ENCODE measurements at places on chromosomes 3 and 15.
A peak's percentile ranks its signal among the peaks of the same experiment; 100 is the strongest.

DNA sequence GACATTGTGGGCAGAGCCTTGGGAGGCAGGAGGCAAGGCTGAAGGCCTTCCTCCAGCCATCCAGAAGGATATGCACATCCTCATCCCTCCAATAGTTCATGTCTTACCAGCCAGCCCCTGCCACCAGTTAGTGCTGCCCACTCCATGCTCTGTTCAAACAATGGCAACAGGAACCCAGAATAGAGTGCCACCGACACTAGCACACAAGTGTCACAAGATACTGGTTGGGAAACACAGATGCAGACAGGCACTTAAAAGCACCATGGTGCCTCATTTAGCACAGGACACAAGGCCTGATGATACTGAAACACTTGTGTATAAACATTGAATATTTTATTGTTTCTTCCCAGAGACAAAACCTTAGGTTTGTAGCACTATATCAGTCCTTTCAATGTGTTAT lies 56.5 kb upstream of the MYO5C start:
- no peak for DNase-seq

DNA sequence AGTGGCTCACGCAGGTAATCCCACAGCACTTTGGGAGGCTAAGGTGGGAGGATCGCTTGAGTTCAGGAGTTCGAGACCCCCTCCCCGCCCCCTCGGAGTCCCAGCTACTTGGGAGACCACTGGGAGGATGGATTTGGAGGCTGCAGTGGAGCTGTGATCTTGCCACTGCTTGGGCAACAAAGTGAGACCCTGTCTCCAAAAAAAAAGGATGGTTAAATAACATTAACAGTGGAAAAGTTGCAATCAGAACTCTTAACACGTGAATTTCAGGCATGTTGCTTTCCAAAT lies 1.4 kb upstream of the TMEM87A start:
- no peak for DNase-seq

GRCh38 chr3:13051581-13051980 lies 21.6 kb downstream of the IQSEC1 start:
- DNase-seq = no peak

DNA sequence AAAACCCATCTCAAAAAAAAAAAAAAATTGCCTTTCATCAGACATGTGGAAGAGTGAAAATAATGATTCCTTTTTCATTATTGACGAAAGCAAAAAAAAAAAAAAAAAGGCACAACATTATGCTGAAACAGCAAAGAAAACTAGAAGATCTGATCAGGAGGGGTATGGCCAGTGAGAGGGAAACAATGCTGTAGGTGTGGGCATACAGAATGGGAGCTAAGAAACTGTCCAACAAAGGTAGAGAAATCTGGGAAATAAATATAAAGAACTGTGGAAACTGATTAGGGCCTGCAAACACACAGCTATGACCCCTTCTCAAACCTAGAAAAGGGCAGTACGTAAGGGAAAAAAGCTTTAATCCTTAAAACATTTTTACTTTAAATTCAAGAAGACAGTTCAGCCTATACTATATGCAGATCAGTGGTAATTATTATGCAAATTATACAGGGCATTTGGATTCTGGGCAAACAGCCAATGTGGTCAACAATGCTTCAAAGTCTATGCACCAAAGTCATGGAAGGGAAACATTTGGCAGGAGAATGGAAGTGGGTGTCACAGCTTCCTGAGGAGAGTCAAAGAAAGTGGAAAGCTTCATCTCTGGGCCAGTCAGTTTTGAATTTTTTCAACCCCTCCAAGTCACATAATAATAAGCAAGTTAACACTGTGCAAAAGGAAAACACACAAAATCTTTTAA lies 68.3 kb upstream of the SLC12A8 start:
- peak; percentile 7 for DNase-seq

GRCh38 chr15:45583731-45584639 lies 3.2 kb upstream of the BLOC1S6 start:
- no peak for DNase-seq

- no peak for DNase-seq
Measured at GRCh38 chr3:66092175-66092995, 53.7 kb upstream of the MAGI1 start.

GRCh38 chr3:141342386-141342785 lies 25.9 kb upstream of the ZBTB38 start:
- no peak for DNase-seq

DNA sequence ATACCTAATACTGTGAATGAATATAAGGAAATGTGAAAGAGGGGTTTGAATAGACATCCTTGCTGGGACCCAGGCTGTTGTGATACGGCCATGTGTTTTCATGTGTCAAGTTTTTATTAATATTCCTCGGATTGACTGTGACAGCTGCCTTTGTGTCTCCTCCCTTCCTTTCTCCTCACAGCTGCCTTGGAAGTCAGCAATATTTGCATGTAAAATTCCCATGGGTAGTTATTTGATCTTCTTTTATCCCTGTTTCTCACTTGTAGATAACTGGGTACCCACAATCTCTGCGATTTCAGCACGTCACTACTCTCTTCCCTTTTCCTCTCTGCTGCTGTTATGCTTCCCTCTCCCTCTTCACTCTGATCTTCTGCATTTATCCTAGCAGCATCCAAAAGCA lies 9.4 kb downstream of the GPR156 start:
- DNase-seq = no peak

DNA sequence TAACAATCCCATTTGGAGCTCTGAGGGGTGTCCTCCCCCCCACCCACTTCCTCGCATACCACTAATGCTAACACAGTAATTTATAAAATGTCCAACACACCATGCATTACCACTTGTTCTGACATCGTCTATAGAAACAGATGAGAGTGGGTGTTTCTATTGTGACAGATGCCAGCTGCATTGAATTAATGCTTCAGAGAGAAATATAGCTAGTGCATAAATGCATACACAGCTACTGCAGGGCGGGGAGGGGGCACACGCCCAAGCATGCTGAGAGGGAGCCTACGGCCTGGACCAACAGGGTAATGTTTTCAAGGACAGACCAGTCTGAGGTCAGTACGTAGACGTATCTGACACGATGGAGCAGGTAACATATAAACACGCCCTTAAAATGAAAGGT lies 106.0 kb upstream of the FEZF2 start:
- no peak for DNase-seq

- no peak for DNase-seq
Measured at GRCh38 chr15:51302480-51302879, 35.9 kb downstream of the CYP19A1 start.

DNA sequence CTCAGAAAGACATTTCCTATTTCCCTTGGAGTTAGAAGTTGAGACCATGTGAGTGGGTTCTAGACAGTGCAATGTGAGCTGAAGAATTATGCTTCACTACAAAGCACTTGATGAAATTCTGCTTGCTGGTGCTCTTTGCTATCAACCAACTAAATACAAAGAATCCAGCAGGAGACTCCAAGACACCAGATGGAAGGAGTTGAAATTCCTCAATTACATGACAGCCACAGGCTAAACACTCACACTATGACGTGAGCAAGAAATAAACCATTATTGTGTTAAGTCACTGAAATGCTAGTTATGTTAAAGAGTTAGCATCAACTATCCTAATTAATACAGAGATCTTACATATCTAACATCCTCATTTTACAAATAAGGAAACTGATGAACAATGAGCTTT lies 8.2 kb upstream of the MAP4 start:
- DNase-seq = no peak

GRCh38 chr3:185912929-185913901 lies 24.6 kb downstream of the TRA2B start:
- DNase-seq = no peak

- no peak for DNase-seq
Measured at GRCh38 chr15:90690585-90690984, 26.6 kb upstream of the BLM start.

DNA sequence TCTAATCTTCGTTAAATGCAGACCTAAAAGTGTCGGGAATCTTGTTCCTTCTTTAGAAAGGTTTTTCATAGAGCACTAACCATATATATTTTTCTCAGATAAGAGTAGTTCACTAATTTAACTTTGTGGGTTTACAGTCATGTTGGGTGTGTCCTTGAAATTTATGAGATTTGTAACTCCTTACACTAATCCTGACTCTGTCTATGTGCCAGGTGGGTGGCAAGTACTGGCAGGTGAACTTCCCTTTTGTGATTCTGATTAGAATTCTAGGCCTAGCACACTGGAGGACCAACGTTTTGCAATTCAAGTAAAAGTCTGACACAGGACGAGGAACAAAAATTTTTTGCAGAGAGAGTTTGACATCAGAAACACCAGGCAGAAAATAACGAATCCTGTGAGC lies 220.1 kb downstream of the P3H2 start:
- DNase-seq = no peak

DNA sequence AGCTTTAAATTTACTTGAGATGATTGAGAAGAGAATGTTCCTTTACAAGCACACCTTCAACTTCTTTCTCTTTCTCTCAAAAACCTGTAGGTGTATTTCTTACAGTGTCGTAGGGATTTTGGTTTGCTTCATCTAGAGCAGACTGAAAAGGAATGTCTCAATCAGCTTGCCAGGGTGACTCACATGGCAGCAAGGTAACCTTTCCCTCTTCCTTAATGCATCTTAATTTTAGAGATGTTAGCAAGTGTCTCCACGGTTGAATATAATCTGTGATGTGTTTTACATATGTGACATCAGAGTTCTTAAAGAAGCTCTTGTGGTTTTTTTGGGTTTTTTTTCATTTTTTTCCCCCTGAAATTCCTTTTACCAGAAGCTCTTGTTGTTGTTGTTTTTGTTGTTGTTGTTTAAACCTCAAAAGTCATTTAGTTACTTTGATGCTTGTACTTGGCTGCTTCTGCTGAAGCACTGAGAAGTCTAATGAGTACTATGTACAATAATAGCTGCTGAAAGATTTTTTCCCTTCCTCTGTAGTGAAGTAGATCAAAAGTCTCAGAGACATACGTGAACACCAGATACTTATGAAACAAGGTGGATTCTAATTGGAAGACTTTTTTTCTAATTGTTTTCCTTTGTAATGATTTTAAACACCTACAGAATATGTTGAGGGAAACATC lies 83.1 kb downstream of the RETNLB start:
- DNase-seq = no peak

DNA sequence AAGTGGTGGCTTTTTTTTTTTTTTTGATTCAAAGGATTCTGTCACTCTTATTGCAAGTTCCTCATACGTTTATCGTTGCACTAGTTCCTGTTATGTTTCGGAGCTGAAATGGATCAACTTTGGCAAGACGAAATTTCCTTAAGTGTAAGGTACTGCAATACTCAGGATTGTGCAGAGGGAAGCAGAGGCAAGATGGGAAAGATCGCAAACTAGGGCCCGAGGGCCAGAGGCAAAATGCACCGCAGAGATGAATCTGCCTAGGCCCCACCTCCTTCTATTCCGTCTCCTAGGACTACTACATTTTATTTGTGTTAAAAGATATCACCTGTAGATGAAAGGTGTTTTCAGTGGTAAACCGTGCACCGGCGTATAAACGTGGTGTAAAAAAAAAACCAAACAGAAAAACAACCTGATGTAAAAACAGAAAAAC lies 331 bp downstream of the RNU6-1 start:
- no peak for DNase-seq

DNA sequence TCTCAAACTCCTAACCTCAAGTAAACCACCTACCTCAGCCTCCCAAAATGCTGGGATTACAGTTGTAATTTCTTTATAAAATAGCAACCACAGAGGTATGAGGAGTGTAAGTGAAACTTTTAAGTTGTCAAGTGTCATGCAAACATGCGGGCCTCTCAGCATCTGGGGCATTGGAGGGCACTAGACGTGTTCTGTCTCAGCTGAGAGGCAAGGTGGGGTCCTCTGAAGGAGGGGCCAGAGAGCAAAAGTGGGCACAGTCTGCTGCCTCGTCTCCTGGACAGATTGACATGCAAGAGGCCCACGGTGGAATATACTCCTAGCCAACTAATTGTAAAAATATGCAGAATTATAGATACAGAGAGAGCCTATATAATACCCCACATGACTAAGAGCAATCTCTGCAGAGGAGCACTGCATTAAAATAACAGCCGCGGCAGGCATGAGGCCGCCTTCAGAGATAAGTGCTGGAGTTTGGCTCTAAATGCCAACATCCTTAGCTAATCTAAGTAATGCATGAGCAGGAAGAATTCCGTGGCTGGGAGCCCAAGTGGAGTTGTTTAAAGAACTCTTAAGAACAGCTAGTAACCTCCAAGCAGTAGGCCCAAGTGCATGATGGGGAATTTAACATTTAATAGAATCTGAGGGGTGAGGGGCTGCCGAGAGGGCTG lies 87.8 kb upstream of the RNU6-1 start:
- DNase-seq = no peak

GRCh38 chr3:23175341-23176083 lies 27.6 kb upstream of the UBE2E2 start:
- no peak for DNase-seq

DNA sequence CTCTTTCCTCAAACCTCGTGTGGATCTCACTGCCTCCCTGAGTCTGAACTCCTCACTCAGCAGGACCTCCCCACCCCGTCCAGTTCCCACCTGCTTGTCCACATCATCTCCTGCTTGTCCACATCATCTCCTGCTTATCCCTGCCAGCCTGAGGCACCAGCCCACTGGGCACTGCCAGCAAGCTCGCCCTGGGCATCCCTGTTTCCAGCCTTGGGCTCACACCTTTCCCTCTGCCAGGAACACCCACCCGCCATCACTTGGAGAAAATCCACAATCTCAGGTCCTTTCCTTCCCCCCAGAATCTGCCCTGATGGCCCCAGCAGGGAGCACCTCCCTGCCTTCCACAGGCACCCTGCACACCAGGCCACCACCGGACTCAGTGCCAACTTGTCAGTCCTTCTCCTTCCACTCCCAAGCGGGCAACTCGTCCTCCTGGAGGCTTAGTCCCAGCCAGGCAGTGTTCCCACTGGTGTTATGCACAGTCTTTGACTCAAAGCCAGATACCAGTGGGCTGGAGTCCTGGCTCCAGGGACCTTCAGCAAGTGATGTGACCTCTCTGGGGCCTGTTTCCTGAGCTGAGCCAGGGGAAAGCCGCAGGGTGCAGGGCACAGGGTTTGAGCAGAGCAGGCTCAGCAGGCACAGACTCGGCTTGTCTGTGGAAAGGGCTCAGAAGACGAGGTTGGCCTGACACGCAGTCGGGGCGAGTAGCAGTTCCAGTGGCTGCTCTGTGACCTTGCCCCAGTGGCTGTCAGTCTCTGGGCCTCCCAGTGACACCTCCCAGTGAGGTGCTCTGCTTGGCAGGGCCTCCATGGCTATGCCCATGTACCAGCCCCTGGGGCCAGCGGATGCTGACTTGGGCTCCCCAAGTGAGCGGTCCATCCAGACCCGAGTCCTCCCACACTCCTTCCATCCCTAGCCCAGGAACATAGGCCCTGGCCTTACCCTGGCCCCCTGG lies 9.5 kb upstream of the MESP2 start:
- DNase-seq = no peak

Data from substantia nigra (tissue), 51 donors.